ENCODE measurements at places on chromosomes 4 and X.
A peak's percentile ranks its signal among the peaks of the same experiment; 100 is the strongest.

DNA sequence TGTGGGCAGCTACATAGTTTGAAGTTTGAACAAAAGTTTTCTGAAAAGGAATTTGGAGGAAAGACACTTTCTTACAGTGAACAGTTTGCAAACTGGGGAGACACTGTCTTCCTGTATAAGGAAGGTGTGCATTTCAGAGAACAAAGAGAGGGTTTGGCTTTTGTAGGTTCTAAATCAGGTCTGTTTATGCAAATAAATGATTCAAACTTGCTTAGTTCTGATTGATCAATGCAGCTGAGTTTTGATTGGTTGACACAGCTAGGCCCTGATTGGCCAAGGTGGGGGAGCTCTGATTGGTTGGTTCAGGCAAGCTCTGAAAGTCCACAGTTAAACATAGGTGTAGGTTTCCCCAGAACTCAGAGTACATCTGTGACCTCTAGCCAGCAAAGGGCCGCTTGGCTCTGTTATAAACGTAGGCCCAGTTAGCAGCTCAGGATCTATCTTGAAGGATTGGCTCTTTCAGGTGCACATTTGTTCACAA is 63.0 kb upstream of the ENPP6 start:
- no peak for DNase-seq

GRCh38 chrX:75155447-75155826 is 646 bp downstream of the ABCB7 start:
- DNase-seq: no peak

GRCh38 chrX:149286940-149287349 is 218.2 kb downstream of the IDS start:
- DNase-seq: no peak

DNA sequence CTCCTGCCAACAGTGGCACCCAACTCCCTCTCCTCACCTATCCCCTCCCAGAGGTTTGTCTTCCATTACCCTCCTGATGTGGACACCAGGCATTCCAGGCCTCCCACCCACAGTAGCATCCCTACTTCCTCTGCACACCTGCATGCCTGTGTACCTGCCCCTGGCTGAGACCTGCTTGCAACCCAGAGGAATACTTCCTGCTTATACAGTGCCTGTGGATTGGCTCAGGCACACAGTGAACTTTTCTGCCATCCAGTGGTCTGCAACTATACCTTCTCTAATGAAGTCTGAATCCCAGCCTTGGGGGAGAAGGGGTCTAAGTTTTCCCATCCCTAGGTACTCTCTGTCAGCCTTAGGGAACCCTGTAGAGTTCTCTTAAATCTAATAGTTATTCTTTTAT is 169.9 kb downstream of the IQCM start:
- no peak for DNase-seq

DNA sequence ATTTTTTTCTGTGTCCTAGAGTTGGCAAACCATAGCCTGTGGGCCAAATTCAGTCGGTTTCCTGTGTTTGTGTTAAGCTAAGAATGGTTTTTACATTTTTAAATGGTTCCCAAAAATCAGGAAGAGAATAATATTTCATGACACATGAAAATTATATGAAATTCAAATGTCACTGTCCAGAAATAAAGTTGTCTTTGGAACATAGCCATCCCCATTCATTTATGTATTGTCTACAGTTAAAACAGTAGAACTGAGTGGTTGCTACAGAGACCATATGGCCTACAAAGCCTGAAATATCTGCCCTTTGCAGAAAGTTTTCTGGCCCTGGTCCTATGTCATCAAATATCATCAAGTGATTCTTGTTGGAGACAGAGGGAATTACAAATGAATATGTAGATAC is 15.5 kb downstream of the FRMPD4 start:
- DNase-seq: no peak

GRCh38 chr4:7040765-7041164 is 2.4 kb upstream of the TADA2B start:
- DNase-seq: no peak

DNA sequence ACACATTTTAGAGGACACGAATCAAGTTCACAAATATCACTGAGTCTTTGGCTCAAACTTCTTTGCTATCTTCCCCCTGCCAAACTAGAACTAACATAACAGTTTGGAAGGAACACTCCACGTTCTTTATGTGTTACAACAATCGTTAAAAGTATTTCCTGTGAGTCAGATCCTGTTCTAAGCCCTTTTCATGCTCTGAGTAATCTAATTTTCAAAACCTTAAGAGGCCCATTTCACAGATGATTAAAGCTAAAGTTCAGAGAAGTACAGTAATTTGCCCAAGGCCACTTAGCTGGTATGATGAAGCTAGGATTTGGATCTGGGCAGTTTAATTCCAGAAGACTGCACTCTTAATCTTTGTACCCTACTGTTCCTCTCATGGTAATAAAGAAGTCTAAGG is 854.4 kb upstream of the INTU start:
- no peak for DNase-seq

- no peak for DNase-seq
Observed at GRCh38 chr4:187606581-187606980, 389.0 kb upstream of the ZFP42 start.

GRCh38 chr4:114866901-114867670 is 246.3 kb downstream of the NDST4 start:
- no peak for DNase-seq

GRCh38 chr4:70946939-70947338 is 44.8 kb downstream of the MOB1B start:
- DNase-seq: no peak

DNA sequence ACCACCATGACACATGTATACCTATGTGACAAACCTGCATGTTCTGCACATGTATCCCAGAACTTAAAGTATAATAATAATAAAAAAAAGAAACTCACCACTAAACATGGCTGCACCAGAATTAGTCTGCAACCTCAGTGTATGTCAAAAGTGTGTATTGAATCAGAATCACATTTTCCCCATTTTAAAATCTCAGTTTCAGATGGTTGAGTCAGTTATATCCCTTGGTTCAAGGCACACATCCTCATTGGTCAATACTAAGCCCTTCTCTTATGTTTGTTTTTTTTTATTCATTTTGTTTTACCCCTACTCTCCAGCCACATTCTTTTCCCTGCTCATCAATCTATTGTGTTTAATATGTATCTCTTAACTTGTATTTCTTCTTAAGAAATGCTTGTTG is 57.8 kb upstream of the ANXA3 start:
- no peak for DNase-seq

DNA sequence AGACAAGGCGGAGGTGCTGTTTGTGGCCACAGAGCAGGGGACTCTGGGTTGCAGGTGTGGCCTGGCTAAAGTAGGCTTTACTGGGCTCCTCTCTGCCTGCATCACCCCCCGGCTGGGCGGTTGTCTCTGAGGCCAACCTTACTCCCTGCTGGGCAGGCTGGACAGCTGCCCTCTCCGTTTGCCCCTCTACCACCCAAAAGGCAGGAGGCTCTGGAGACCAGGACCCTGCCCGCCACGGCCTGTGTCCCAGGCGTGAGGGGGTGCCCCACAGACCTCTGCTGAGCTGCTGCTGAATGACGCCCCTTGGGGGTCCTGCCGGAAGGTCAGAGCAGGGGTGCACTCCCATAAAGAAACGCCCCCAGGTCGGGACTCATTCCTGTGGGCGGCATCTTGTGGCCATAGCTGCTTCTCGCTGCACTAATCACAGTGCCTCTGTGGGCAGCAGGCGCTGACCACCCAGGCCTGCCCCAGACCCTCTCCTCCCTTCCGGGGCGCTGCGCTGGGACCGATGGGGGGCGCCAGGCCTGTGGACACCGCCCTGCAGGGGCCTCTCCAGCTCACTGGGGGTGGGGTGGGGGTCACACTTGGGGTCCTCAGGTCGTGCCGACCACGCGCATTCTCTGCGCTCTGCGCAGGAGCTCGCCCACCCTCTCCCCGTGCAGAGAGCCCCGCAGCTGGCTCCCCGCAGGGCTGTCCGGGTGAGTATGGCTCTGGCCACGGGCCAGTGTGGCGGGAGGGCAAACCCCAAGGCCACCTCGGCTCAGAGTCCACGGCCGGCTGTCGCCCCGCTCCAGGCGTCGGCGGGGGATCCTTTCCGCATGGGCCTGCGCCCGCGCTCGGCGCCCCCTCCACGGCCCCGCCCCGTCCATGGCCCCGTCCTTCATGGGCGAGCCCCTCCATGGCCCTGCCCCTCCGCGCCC is 920 bp downstream of the HTT-AS start:
- DNase-seq: peak; percentile 29

- no peak for DNase-seq
Observed at GRCh38 chr4:94695384-94695783, 62.4 kb upstream of the BMPR1B start.

GRCh38 chr4:25783943-25784342 is 78.8 kb downstream of the SEL1L3 start:
- no peak for DNase-seq
